Natural killer cell (primary cell): ENCODE measurements at places on chromosomes 11 and 22. TPM values are rescaled to one million over a fixed set of nuclear protein-coding genes. Genes with fewer than 3 reads are reported as not detected.

TBX10 gene
- not detected for total RNA-seq

PLA2G3 gene
- not detected for total RNA-seq

KLHDC7B gene
- 5.3 TPM for total RNA-seq

LMO1 gene
- total RNA-seq = not detected

DNA sequence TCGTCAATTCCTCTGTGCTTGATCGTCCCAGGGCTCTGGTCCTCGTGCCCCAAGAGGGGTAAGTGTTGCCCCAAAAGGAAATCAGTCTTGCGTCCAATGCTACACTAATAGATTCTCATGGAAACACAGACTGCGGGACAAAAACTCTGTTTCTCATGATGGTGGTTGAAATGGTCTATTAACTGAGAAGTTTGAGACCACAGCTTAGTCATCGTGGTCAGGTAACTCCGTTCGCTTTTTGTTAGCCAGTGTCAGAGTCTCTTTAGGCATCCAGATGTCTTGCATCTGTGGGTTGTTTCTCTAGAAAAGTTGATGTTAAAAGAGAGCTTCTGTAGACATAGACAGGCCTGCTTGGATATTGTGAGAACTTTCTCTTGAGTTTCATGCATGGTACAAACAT, 104.6 kb upstream of the SORL1-AS1 start:
- DNase-seq = no peak

DNA sequence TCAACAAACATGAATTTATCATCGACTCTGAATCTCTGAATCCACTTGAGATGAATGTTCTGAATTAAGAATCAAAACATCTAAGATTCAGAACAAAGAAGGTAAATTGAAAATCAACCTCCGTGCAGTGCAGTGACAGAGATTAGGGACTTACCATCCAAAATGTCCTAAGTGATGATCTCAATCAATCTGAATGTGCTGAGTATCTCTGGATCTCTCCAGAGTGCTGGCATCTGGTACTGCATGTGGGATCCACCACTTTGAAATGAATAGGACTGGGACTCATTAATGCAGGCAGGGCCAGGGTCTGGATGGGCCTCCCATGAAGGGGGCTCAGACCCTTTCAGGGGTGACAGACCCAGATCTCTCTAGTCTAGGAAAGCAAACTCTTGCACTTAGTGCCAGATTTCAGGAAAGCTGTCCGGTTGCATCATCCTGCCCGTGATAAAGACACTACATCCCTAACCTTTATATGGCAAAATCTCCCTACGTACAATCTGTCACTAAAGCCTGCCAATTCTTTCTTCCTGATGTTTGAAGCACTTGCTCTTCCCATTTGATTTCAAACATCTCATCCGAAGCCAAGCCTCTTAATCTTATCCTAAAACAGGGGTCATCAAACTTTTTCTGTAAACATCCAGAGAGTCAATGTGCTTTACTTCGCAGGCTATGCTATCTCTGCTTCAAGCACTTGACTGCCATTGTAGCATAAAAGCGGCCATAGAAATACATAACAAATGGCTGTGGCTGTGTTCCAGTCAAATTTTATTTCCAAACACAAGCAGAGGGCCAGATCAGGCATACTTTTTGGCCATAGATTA, 263.3 kb downstream of the LARGE1 start:
- no peak for DNase-seq

DNA sequence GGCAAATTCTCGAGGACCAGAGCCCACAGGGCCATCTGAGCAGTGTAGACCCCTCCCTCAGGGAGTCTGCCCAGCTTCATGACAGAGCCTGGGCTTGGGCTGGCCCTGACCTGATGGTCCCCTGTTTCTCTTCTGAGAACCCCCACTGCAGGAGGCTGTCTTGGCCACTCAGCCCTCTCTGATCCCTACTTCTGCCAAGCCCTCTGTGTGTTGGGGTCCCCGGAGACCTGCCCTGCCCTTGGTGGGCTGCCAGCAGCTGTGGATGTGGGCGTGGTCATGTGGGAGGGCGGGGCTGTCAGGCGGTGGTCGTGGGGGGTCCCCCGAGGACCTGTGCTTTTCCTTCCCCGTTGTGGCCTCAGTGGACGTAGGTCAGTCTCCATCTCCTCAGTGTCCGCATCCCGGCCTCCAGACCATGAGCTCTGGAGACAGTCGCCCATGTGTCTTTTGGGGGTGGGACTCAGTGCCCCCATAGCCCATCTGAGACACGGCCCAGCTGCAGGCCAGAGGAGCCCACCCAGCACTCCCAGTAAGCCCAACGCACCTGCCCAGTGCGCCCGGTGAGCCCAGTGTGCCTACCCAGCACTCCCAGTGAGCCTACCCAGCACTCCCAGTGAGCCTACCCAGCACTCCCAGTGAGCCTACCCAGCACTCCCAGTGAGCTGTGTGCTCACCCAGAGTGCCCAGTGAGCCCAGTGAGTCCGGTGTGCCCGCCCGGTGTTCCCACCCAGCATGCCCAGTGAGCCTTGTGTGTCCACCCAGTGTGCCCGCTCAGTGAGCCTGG, 409.2 kb downstream of the TBC1D22A start:
- no peak for DNase-seq

DNA sequence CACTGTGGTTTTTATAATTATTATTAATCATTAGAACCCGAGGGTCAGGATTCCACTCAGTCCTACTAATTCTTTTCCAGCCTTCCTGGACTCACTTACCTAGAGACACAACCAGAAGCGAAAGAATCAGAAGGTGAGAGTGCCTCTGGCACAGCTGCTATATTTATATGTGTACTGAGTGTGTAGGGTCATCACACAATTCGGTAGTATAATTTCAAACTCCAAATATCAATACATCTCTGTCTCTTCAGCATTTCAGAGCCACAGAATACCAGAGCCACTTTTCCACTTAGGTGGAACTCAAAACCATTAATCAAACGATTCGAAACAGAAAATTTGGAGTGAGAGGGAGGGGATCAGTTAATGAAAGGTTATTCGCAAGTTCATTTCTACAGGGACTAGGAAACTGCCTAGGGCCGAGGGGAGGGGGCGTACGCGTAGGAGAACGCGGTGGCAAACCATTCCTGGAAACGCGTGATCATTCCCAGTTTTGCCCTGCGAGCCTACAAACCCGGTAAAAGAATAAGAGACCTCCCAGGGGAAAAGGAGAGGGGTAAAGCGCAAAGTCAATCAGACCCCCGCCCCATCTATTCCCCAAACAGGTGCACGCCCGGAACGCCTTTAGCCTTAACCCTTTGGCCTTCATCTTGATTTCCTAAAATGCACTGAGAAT, 5.4 kb downstream of the BSX start:
- no peak for DNase-seq

GRCh38 chr11:134578807-134579723, 167.0 kb upstream of the B3GAT1 start:
- no peak for DNase-seq

DNA sequence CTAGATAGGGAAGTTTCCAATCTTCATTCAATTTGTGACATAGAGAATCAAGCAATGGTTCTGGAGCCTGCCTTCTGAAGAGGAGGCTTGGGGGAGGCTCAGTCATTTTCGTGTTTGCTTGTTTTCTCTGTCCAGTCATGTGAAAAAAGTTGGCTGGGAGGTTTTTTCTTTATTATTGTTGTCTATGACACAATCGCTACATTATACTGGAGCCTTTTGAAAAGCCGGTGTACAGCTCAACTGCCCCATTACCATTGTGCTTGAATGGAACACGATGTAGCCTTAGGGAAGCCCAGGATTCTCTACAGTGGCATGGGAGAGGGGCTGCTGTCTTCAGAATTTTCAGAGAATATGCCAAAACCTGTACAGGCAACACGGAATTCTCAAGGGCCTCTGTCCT, 57.9 kb upstream of the NCAM1 start:
- DNase-seq = no peak

GRCh38 chr11:12704049-12704448, 29.8 kb downstream of the TEAD1 start:
- DNase-seq = no peak

DNA sequence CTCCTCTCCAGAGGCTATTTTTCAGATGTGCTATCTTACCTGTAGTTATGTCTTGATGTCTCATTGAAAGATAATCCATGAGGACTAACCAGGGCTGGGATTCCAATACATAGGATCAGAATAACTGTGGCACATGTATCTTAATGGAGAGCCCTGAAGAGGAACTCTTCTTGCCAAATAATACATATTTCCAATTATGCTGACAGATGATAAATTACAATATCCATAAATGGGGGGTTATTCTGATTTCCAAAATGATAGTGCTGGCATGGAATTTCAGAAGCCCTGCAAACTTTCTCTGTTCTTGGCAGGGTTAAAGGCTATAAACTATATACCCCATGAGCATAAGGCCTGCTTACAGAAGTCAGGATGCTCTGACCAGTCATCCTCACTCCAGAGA, 154.2 kb downstream of the ATG16L2 start:
- DNase-seq = no peak

DNA sequence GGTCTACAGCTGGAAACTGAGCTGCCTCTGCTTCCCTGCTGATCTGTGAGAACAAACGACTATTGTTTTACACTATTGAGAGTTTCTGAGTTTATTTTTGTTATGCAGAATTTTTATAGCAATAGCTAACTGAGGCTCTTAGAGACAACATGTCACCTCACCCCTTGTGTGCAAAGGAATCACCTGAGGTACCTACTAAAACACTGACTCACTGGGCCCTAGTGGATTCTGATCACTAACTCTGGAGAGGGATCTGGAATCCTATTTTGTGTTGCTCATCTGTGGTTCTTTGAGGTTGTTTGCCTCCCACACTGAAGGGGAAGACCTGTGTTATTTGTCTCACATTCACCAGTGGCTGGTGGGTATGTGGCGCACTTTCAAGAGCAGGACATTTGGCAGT, 13.4 kb upstream of the B3GAT1 start:
- DNase-seq = no peak

DNA sequence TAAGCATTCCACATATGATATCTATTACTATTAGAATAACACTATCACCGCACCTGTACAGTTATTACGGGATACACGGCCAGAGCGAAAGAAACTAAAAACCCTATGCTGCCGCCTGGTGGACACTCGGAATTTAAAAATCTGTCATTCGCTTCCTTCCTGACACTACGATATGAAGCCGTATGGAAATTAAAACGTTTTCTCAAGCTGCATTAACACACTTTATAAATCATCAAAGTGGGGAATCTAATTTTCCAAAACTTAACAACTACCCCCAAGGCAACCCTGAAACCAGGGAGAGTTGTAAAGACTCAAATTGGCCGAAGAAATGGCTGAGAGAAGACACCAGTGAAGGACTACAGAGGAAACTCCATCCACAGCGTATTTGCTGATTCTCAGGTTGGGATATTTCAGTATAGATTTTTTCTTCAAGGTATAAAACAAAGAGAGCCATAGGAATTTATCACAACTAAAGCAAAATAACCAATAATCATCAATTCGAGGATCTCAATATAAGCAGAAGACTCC, 1.4 kb downstream of the CCDC73 start:
- DNase-seq = peak; percentile 37

DNA sequence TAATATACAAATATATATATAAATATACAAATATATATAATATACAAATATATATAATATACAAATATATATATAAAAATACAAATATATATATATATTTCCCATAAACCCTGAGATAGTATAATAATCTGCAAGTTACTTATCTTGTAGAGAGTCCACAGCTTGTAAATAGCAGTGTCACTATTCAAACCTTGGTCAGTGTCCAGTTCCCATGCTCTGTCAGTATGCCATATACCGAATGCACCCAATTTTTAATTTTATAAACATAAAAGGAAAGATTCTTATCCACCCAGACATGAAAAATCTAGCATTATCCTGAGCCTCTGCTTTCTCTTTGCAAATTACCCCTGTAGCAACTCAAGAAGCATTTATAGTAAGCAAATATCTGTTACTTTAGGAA, 21.6 kb upstream of the CTSC start:
- DNase-seq = no peak

GRCh38 chr11:27060816-27061460, 20.3 kb downstream of the BBOX1 start:
- DNase-seq = no peak

DNA sequence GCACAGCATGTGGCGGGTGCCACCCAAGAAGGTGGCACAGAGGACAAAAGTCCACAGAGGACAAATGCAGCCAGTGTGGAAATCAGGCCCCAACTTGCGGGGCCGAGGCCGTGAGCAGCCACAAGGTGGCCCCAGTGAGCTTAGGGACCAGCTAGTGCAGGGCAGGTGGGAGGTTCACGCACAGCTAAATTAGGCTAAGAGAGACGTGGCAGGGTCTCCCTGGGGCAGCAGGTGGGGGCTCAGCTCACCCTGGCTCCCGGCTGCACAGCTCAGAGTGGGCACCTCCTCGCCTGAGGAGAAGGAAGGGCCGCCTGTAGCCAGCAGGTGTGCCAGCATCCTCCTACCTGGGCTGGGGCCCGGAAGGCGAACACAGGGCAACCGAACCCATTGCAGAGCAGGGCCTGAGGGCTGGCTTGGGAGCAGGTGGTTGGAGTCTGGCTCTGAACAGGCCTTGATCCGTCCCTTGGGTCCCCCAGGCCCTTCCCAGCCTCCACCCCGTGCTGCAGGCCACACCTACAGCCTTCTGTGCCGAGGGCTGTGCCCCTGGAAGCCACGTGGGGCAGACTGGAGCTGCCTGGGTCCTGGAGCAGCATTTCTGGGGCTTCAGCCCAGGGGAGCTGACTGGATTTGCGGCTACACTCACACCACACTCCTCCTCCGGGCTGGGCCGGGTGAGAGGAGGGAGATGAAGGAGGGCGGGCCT, 26.1 kb upstream of the CELSR1 start:
- DNase-seq = peak; percentile 71

- no peak for DNase-seq
Measured at GRCh38 chr11:81070948-81071347, 1630.1 kb upstream of the TENM4 start.

GRCh38 chr11:116980136-116980793, 118.0 kb downstream of the SIK3 start:
- no peak for DNase-seq

DNA sequence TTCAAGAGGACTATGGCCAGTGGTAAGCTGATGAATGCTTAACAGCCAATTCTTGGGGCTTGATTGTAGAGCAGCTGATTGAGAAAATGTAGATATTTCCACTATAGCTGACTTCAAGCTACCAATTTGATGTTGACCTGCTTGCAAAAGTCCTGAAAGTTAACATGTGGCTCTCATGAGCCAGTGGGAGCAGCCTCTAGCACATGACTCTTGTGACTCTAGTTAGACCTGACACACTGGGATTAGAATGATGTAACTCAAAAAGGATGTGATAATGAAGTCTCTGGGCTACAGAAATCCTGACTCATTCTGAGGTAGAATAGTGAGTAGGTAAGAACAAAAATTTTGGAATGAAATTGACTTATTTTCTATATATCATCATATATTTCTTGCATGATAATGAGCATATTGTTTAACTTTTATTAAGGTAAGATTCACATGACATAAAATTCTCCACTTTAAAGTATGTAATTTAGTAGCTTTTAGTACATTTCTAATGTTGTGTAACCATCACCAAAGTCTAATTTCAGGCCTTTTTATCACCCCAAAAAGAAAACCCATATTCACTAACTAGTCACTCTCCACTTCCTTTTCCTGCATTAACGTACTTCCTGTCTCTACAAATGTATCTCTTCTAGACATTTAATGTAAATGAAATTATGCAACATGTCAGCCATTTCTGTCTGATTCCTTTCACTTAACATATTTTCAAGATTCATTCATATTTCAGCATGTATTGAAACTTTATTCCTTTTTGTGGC, 16.1 kb upstream of the OR52H1 start:
- DNase-seq = no peak
